SHP77 treated with DMSO at 0.1 percent for 48 hours (cell line): ENCODE measurements at places on chromosomes 1 and 21.

- no peak for DNase-seq
These were observed 1.4 kb upstream of the G0S2 start for GRCh38 chr1:209673631-209674417.

DNA sequence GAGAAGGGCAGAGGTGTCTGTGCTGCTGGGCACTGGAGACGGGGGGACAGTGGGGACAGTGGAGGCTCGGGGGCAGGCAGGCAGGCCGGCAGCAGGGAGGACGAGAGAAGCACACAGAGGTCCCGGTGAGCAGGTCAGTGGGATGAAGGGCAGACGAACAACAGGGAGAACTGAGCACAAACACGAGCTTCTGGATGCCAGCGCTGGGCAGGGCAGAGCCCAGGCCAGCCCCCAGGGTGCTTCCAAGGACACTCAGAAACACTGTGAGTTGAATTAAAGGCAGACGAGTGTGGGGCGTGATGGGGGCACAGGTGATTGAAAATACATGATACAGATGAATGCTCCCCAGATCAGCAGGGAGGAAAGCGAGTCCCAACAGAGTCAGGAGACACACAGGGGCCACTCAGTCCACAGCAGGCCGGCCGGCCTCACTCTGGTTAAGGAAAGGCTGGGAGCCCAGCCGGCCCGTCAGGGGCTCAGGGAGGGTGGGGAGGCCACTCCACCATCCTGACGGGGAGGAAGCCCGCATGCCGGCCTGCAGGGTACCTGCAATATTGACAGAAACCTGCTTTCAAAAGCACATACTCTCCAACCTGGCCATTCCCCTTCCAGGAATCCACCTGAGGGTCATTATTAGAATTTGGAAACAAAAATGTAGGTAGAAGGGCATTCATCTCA, 14.1 kb downstream of the SLC19A1 start:
- no peak for DNase-seq

DNA sequence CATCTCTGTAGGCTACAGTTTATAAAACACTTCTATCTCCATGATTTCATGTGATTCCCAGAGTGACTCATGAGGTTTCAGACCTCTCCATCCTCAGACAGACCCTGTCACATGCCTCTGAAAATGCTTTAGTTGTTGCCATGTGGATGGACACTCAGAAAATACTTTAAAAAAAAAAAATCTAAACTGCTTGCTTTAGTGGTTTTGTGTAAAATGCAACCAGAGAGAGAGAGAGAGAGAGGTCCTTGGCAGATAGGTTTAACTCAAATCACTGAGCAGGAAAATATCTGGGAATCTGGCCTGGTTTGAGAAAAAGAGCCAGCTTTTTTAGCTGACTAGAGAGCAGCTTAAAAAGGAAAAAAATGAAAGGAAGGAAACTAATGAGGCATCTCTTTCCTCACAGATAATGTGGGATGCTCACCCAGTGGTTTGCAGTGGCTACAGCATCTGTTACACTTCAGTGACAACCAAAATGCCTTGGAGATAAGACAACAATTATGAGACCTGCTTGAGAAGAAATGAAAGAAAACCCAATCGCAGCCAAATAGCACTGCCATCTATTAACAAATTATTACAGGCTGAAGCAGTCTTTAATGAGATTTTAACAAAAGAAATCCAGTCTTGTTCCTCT, 54.6 kb upstream of the SYT14 start:
- no peak for DNase-seq

- DNase-seq, result no peak
These were observed 67.4 kb upstream of the F3 start for GRCh38 chr1:94608852-94609530.

- no peak for DNase-seq
These were observed 36.6 kb upstream of the POU2F1 start for GRCh38 chr1:167184081-167184480.

- no peak for DNase-seq
These were observed 64.6 kb downstream of the ERI3 start for GRCh38 chr1:44290250-44291094.

DNA sequence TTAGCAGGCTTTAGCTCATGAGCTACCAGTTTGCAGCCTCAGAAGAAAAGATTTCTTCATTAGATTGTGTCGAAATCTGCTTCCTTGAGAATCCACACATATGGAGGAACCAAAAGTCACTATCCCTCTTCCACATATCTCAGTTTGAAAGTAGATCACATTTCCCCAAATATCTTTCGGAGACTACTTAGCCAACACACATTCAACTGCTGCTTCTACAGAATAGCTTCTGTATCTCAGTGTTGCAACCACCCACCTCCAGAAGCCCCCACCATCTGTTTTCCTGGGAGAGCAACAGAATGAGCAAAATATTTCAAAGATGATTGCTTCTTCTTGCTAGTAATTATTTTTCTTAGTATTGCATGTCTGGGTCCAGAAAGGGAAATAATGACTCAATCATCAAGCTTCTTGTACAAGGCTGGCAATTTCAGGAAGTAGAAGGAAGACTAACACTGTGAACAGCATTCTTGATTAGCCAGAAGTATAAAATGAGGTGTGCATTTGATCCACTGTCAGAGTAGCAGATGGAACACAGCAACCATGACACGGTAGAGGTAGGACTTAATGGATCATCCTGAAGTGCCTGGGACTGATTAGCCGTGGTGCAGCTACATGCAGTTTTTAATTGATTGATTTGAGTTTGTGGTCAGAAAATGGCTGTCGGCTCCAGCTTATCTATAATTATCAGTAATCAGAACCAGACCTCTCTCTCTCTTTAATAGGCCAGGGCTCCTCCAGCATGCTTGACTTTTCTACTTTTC, 24.9 kb downstream of the ZC3H11B start:
- no peak for DNase-seq

DNA sequence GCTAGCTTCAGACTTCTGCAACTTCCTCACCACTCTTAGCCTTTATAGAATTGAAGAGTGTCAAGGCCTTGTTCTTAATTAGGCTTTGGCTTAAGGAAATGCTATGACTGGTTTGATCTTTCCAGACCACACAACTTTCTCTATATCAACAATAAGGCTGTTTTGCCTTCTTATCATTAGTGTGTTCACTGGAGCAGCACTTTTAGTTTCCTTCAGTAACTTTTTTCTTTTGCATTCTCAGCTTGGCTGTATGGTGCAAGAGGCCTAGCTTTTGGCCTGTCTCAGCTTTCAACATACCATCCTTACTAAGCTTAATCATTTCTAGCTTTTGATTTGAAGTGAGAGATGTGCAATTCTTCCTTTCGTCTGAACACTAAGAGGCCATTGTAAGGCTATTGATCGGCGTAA, 8.6 kb downstream of the PRKACB start:
- DNase-seq, result no peak

GRCh38 chr1:160418483-160418882, 18.1 kb downstream of the VANGL2 start:
- DNase-seq, result no peak

DNA sequence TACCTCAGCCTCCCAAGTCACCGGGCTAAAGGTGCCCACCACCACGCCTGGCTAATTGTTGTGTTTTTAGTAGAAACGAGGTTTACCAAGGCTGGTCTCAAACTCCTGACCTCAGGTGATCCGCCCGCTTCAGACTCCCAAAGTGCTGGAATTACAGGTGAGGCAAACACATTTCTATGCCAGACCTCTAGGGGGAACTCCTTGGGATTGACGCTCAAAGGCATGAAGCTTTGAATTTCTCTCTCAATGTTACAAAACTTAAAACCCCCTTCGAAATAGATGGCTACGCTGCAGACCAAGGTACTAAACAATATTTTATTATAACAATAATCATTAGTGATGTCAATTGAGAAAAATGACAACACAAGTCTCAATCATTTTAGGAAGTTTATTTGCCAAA, 330.0 kb downstream of the SETD4 start:
- no peak for DNase-seq

DNA sequence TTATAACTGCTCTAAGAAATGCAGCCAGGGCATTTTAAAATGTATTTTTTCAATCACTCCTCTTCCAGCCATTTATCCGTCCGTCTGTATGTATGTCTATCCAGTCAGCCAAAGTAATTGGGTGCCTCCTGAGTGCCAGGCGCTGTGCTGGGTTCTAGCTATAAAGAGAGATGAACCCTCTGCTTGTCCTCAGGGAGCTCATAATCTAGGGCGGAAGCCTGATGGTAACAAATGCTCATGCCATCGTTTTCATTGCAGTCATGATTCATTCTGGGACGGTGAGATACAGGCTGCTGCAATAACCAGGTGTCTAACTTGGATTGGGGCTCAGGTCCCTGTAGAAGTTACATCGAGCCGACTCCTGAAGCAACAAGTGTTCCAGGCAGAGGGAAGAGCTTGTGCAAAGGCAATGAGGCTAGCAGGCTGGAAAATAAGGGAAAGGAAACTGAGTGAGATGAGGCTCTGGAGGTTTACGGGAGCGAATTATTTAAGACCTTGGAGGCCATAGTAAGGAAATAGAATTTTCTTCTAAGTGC, 11.6 kb downstream of the IFI6 start:
- DNase-seq, result no peak

DNA sequence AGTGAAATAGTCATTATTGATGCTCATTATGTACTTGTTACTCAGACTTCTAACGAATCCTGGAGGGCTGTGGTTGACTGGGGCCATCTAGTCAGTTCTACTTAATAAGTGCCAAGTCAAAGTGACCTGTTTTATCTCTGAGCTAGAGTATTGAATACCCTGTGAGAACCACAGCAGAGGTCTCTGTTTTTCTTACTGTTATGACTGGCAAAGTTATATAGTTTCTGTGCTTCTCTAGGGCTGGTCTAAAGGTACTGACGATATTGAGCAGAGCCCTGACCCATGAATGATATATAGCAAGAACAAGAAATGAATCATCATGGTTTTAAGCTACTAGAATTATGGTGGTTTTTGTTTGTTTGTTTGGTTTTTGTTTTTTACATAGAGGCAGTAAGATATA, 555.8 kb downstream of the PLA2G4A start:
- DNase-seq, result no peak

DNA sequence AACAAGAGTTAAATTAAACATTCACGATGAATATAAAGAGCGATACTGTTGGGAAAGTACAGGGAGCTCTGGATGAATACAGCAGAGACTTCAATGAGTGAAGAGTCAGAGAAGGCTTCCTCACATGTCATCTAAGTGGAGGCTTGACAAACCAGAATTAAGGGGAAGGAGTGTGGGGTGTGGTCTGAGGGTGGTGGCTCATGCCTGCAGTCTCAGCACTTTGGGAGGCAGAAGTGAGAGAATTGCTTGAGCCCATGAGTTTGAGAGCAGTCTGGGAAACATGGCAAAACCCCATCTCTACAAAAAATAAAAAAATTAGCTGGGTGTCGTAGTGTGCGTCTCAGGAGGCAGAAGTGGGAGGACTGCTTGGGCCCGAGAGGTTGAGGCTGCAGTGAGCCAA, 8.7 kb downstream of the SDHB start:
- DNase-seq, result no peak

- DNase-seq, result peak; percentile 49
These were observed 749 bp downstream of the IBA57 start for GRCh38 chr1:228166170-228166936.

DNA sequence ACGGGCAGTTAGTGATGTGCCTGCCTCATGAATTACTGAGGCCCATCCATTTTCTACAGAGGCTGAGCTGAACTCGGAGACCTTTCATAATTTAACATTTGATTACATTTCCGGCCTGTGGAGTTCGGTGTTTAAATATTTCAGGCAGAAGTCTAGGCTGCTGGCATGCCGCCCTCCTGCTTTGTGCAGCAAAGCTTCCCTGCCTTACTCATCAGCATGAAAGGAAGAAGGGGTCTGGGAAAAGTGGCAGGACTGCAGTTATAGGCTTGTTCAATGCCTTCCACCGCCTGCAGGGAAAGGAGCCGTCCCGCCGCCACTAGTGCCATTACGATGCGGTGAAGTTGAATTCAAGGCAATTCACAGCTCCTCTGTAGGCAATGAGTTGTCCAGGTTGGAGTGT, 527.9 kb downstream of the NPHP4 start:
- no peak for DNase-seq

- no peak for DNase-seq
These were observed 92.3 kb downstream of the KCNT2 start for GRCh38 chr1:196515904-196516303.

DNA sequence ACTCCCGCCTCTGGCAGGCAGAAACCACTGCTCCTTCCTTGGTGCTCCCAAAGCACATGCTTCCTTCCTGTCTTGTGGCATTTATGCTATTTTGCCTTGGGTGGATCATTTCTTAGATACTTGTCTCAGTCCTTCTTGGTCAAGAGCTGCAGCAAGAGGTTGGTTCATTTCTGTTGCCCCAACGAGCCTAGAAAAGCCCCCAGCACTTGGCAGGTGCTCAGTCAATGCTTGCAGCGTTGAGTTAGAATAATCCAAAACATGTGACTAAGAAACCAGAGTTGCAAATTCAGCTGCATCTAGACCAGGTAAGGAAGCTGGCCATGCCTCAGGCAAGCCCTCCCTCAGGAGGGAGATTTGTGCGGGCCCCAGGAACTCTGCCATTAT, 42.4 kb upstream of the TENT5C start:
- DNase-seq, result no peak

- DNase-seq, result no peak
These were observed 44.5 kb upstream of the TRIM45 start for GRCh38 chr1:117166076-117166475.

DNA sequence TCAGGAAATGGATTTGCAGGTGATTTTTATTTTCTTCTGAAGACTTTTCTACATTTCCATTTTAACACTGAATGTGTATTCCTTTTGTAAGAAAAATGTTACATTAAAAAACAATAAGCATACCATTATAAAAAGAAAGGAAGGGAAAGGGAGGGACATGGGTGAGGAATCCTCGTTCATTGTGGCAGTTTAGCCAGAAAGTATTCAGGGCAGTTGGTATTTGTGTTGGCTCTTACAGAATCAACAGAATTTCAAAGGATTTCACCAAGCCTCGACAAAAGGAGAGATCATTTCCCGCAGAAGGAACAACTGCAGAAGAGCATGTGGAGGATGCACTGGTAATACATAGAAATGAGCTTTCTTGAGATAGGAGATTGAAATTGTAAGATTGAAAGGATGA, 35.0 kb downstream of the PLD5 start:
- DNase-seq, result no peak

DNA sequence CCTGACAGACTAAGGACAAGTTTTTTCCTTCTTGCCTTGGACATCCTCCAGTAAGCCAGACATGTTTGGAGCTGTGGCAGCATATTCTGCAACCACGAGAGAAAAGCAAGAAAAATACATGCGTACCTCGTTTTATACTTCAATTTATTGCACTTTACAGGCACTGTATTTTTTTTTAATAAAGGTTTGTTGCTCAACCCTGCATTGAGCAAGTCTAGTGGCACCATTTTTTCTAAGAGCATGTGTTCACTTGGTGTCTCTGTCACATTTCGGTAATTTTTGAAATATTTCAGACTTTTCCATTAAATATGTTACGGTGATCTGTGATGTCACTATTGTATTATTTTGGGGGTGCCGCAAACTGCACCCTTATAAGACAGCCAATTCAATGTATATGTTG, 2.1 kb upstream of the SSX2IP start:
- no peak for DNase-seq

GRCh38 chr1:161910604-161911003, 113.1 kb downstream of the OLFML2B start:
- DNase-seq, result no peak
